ENCODE measurements at places on chromosomes 3 and 15.

DNA sequence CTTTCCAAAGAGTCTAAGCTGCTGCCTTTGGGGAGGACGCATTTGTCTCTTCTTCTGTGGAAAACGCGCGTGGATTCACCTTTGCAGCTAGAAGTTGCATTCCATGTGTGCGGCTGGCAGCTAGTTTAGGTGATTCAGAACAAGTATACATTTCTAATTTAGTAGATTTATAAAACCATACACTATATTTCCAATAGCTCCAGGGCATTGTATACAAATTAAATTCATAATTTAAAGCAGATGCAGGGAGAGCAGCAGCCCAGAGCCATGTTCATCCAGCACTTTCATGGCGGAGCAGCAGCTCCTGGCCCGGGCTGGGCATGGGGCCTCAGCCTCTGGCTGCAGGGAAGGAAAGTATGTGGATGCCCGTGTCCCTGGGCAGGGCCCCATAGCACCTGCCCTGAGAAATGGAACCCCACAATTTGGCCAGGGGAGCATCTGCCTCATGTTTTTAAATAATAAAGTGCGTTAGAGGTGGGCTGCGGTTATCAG lies 42.8 kb upstream of the SEC22A start:
- DNase-seq, result no peak

GRCh38 chr15:33533197-33533596 lies 222.4 kb downstream of the RYR3 start:
- DNase-seq, result no peak

- DNase-seq, result no peak
These were observed 4.7 kb downstream of the GHRL start for GRCh38 chr3:10287936-10288574.

DNA sequence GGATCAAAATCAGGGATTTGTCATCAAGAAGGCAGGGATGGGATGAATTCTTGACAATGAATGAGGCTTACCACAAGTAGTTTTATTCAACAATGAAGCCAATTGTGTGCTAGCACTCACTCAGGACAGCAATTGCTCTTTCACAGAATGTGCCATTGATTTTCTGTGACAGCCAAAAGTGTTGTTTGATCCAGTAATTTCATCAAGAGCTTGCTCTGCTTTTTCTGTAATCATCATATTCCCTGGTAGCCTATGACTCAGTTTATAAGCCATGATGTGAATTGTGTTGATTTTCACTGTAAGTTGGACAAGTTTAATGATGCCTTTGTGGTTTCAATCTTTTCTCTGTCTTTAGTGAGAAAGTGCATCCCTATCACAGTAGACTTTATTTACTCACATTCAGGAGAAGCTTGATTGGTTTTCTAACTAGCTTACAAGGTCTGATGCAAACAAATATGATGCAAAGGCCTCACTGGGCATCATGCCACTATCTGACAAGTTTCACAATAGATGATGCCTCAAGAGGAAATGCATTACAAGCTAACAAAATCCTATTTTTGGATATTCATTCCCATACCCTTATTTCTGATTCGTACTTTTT lies 13.6 kb upstream of the CSRNP1 start:
- DNase-seq, result no peak

DNA sequence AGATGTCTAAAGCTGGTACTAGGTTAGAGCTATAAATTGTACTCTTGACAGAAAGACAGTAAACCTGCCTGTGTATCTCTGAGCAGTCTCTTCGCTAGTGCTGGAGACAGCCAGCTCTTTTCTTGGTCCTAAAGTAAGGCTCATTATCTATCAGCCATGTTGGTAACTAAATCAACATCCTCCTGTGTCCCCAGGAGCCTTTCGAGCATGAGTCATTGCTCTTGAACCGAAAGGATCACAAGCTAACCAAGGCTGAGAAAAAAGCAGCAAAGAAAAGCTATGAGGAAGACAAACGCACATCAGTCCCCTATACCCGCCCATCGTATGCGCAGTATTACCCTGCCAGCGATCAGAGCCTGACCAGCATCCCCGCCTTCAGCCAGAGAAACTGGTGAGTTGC lies 25.0 kb upstream of the TEX264 start:
- no peak for DNase-seq

- DNase-seq, result no peak
These were observed 99.8 kb downstream of the NSUN3 start for GRCh38 chr3:94162700-94163099.

DNA sequence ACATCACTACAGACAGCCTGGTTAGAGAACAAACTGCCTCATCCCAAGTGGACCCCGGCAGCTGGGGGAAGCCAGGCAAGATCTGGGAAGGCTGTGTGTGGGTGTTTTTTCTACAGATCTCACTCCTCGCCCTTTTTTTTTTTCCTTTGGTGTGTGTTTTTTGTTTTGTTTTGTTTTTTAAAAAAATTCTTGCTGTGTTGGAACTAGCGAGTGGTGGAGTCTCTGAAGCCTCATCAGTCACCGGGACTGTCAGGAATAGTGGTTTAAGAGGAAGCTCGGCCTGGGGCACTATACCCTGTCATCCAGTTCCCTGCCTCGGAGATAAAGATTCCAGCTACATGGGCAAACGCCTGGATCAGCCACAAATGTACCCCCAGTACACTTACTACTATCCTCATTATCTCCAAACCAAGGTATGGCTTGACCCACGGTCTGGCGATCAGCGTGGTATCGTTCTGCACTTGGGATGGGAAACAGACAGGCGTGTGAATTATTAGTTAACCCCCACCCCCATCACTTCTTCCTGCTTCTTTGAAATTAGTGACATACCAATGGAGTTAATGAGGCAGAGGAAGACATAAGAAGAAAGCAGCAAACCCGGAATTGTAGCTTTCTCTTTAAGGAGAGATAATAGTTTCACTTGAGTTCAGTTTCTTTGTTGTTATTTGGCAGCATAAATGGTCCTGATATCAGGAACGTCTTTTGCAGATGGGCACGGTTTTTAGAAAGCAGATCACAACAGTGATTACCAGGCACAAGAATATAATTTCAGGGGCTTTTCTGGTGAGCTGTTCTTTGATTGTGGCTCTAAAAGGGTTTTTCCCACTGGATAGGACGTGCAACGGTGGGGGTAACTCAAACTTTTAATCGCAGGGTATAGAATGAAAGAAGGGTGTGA lies 722 bp downstream of the RBMS3 start:
- DNase-seq, result no peak

DNA sequence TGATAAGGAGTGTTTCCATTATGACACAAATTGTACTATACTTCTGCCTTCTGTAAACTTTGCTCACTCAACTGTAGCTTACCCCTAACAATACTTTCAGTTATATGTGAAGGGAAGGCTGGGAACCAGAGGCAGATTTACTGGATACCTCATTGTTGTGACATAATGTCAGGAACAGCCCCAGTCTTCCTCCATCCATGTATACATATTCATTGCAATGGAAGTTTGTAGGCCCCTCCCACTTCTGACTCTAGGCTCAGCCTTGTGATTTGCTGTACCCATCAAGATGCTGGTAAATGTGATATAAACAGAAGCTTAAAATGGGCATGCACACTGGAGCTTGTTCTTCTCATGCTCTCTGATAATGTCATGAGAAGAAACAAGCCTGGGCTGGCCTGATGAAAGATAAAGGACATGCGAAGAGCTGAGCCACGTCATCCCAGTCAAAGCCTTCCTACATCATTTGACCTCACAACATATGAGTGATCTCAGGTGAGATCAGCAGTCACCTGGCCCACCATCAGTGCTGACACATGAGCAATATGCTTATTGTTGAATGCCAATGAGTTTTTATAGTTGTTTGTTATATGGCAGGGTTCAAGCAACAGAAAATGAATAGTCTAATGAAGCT lies 267.8 kb downstream of the GAP43 start:
- no peak for DNase-seq
